Nucleus accumbens (tissue), 56 donors: ENCODE measurements at places on chromosomes 5 and 9.

GRCh38 chr9:4344946-4345345, 45.1 kb upstream of the GLIS3 start:
- no peak for DNase-seq

- no peak for DNase-seq
Measured at GRCh38 chr9:81396528-81396927, 292.8 kb downstream of the TLE1 start.

GRCh38 chr5:74312746-74313145, 327.8 kb downstream of the ENC1 start:
- no peak for DNase-seq

GRCh38 chr9:17832812-17833211, 253.9 kb downstream of the SH3GL2 start:
- no peak for DNase-seq

- no peak for DNase-seq
Measured at GRCh38 chr5:994821-995220, 13.8 kb upstream of the NKD2 start.

DNA sequence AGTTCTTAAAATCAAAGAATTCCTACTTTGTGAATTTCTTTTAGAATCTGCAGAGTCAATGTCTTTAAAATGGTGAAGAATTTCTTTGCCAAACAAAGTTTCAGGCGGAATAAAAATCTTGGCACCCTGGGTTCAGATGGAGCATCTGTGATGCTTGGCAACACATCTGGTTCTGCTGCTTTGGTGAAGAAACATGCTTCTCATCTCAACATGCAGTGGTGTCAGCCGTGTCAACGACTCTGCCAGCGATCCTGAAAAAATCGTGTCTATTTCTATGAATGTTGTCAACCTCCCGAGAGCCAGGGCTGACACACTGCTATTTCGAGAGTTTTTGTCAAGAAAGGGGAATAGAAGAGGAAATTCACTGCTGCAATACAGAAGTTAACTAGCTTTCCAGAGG, 151.5 kb downstream of the SLF1 start:
- no peak for DNase-seq

DNA sequence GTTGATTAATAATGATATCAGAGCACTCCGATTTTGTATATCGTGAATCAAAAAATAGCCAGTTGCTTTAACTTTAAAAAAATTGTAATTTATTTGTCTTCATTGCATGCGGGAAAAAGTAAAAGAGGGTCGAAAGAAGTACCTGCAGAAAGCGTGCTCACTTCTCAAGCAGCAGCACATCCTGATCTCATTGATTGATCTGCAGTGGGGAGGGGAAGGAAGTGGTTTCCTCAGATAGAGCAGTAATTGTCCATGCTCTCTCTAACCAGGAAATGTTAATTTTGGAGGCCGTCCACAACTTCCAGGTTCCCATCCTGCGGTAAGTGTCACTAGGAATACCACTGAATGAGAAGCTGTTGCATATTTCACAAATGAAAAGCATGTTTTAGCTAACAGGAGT, 63.2 kb downstream of the SYK start:
- DNase-seq, result no peak

DNA sequence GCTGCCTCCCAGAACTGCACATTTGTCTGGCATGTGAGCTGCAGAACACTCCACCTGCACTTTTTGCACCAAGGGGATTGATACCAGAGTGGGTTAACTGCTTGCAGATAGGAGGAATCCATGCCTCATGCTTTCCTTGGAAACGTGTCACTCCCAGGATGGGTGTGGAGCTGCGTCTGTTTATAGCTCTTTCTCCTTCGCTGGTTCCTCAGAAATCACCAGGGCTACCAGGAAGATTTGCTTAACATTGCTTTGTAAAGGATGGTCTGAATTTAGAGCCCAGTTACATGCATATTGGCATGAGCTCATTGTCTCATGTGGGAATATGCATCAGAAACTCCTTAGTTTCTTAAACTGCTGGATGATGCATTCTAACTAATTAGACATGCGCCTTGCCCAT, 234.6 kb downstream of the GADD45G start:
- DNase-seq, result no peak

DNA sequence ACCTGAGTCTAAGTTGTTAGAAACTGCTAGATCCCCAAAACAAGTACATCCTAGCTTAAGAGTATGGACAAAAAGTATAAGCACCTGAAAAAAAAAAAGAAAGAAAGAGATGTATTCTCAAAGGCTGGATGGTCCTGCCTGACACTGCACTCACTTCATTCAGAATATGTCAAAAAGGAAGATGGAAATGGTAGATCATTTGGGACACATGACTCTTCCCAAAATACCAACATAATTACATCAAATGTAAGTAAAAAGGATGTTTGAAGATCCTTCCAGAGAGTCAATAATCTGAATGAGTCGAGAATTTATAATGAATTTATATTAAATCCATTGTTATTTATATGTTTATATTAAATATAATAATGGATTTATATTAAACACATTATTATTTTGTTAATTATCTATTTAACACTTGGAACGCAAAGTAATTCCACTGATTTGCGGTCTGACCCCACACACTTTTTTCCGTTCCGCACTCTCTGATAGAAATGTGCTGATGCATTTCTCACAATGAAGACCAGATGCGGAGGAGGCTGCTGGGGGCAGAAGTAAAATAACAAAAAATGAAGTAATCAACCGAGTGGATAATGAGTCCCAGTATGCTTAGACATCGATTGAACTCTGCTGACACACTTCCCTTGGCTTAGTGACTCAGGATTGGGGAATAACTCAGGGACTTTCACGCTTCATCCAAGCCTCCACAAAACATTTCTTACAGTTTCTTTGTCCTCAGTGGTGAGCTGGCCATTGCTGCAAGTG, 201.2 kb downstream of the ADAMTS12 start:
- DNase-seq, result no peak

- DNase-seq, result no peak
Measured at GRCh38 chr5:164597293-164597900, 1092.0 kb downstream of the MAT2B start.

DNA sequence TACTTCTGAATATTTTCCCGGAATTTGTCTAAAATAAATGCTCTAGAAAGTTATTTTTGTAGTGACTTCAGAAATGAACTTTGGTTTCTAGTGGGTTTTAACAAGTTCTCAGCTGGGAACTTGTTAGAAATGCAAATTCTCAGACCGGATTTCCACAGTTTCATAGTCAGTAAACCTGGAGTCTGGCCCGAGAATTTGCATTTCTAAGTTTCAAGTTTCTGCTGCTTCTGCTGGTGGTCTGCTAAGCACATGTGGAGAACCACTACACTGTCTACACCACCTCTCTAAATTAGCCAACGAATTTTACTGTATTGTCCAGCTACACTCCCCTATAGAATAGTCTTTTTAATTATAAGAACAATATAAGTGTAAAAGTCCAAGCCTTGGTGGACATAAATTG, 208.0 kb downstream of the CHSY3 start:
- DNase-seq, result no peak

DNA sequence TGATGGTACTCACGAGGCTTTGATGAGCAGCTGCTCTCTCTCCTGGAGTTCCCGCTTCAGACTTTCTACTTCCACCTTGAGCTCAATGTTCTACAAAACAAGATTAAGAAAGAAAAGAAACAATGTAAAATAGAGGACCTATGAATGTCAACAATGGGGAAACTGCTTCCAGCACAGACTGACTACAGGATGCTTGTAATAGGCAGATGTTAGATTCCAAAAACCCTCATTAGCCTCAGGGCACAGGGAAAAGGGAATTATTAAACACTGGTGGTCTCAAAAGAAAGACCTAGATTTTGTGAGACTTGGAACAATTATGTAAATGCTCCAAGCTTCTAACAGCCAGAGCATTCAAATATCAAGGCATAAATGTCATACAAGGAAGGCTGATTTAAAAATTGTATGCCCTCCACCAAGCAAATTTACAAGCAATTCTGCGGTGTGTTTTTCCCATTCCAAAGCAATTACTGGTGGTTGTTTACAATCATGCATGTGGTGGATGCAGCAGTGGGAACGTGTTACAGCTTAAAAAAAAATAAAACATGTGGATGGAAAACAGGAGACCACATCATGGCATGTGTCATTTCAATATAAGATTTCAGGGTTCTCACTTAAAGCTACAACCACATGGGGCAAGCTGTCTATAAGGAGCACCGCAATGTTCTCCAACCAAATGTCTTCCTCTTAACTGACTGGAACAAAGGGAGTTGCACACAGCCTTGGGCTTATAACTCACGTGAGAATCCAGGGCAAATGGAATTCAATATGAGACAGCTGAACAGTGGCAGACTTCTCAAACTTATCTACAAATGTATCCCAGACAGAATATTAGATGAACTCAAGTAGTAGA, 34.0 kb downstream of the CDK5RAP2 start:
- no peak for DNase-seq

DNA sequence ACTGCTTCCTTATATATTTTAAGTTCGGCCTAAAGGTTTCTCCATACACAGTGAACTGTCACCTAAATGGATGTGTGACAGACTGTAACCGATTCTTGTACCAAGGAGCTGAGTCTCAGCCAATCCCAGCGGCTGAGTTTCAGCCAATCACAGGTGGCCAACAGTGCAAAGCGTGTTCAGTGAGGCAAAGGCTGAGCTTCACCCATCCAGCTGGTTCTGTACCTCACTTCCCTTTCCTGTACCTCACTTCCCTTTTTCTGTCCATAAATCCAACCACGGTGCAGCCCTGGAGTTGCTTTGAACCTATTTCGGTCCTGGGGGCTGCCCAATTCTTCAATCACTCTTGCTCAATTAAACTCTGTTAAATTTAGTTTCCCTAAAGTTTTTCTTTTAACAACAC, 15.7 kb upstream of the TBC1D9B start:
- no peak for DNase-seq

- no peak for DNase-seq
Measured at GRCh38 chr9:88197781-88198340, 59.6 kb upstream of the SPATA31C2 start.

DNA sequence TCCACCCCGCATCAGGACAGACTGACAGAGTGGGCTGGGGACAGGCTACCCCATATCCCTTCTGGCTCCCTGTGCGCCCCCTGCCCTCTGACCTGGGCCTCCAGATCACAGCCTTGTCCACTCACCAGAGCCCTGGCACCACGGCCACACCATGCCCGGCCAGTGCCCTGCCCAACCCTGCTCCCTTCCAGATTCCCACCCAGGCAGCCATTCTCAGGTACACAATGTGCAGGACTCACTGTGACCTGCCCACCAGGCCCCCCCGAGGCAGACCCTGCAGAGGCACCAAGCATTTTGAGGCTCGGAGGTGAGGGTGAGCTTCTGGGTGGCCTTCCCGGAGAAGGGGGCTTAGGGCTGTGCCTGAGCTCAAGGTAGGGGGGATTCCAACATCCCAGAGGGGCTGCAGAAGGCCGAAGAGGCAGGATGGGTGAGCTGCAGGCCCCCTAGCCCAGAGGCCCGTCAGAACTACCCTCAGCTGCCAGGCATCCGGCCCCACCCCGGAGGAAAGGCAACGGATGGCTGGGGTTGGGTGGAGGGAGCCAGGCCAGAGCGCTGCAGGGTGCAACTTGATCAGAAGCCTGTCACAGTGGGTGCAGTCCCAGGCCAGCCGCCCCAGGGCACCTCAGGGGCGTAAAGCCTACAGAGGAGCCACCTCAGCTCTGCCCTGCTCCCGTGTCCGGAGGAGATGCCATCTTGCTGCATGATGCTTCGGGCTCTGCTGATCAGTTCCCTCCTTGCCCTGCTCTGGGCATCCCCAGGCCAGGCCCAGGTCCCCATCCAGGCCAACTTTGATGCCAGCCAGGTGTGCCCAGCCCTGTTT, at the start of gene LCNL1:
Gene LCNL1, plus strand, starts transcription at position 762 of the 820 bp plus-strand sequence. CDS start 594 bp downstream, outside the sequence.
- DNase-seq, result peak; percentile 63

DNA sequence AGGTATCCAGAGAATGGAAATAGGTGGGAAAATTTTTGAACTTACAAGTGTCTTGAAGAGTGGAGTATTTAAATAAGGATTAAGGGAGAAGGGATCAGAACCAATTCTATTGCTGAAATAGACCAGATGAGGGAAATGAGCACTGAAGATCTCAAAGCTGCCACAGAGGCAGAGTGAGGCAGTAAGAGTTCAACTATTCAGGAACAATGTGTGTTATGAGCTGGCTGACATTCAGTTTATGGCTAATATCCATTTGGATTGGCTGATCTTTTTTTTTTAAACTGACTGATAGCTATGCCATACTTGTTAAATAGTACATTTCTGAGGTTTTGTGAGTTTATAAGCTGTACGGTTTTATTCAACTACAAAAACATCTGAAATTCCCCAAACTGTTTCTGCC, 95.3 kb upstream of the GNA14 start:
- no peak for DNase-seq

DNA sequence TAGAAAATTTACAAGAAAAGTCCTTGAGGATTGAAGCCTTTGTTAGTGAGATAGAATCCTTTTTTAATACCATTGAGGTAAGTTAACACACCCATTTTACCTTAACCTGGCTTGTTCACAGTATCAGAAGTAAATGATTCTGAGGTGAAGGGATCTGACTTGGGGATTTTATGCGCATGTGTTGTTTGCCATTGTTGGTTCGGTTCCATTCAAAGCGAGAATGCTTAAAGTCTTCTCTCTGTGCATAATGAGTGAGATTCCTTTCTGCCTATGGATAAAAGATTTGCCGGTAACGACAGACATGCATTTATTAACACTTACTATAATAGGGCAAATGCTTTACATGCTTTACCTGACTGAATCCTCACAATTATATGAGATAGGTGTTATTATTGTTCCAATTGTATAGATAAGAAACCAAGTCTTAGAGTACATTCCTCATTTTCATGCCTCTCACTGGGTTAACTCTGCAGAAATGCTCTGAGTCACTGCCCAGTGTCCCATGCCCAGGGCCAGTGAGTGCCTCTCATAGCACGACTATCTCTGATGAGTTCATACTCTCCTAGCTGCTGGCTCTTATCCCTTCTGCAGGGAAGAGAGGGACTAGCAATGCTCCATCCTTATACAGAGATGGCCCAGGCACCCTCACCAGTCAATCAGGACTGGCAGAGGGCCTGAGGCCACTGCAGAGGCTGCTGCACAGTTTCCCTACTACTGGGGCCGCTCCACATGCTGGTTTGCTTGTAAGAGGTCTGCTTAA, 54.4 kb downstream of the CMYA5 start:
- DNase-seq, result no peak

GRCh38 chr9:95937131-95937530, 61.6 kb downstream of the ERCC6L2 start:
- DNase-seq, result no peak

DNA sequence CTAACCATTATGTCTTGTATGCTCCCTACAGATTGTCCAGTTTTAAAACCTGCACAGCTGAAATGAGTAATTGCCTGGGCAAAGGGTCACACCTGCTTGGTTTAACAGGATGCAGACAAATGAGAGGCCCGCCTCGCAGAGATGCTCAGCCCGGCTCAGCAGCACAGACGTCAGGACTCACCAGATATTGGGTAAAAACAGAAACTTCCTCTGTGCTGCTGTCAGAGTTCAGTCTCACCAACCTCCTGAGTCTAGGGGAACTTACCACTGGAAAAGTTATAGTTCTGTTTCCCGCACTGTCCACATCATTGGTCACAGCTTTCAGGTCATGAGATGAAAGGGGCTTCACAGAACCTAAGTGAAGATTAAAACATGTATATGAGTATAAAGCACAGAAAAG, 152.5 kb downstream of the ESM1 start:
- DNase-seq, result no peak

- peak; percentile 50 for DNase-seq
Measured at GRCh38 chr5:32173267-32174010, 680 bp downstream of the GOLPH3 start.
